Stimulated activated naive B cell treated with anti-CD40 and anti-IgM and Interleukin-4, amounts not matched to agents 10 μg/mL and 1 μg/mL and 100 μg/mL, for 72 hours (primary cell): ENCODE measurements at places on chromosomes 16 and 17.
A peak's percentile ranks its signal among the peaks of the same experiment; 100 is the strongest.

- DNase-seq = no peak
Measured at GRCh38 chr16:72055911-72056310, 1.6 kb downstream of the HP start.

- DNase-seq = no peak
Measured at GRCh38 chr17:72185564-72185963, 64.7 kb downstream of the SOX9 start.

DNA sequence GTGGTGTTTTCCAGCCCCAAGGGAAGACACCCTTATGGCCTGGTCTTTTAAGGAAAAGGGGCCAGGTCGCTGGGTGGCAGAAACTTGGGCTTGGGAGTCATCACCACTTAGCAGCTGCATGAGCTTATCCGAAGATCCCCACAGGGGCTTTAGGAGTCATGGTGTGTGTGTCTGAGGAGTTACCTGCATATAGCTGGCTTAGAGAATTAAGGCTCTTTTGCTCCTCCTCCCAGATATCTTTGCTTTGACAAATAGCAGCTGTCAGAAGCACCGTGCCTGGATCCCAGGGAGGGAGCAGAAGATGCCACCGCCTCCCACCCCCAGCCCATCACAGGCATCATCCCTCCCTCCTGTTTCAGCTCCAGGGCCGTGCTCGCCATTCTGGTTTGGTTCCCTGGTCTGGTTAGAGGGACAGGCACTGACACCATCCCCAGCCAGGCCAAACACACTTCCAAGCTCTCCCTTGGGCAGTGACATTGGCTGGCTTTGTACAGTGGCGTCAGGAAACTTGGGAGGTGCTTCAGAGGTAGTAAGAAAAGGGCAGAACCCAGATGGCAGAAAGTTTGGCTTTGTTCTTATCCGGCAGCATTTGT, 17.4 kb downstream of the LDHD start:
- DNase-seq = no peak

GRCh38 chr17:17722081-17722905, 41.0 kb downstream of the RAI1 start:
- DNase-seq = no peak

DNA sequence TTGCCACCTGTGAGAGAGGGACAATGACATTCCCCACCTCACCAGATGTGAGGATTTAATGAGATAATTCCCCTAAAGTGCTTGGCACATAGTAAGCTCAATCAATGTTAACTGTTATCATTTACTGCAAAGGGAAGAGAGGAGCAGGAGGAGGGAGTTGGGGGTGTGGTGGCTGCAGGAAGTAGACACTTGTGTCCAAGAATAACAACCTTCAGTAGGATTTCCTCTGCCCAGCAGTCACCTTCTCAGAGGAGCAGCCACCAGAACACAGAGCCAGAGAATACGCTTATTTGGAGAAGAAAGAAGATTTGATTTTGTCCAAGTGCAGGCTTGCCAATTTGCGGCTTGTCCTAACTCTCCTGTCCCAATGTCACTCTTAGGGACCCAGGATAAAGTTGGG, 10.2 kb downstream of the CBX4 start:
- DNase-seq = no peak

DNA sequence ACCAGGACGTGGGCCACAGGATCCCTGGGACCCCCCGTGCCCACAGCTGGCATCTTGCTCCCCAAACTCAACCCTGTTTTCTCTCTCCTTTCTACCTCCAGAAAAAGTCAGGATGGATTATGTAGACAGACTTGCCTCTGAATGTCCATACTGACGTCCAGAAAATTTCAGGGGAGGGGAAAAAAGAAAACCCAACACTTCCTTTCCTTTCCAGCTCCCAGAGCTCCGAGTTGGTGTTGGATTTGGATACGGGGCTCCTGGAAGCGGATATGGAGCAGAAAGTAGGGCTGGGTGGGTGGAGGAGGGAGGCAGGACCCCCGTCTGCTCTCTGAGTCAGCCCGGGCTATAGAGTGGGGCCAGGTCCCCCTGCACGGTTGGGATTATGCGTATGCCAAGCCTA, 70.2 kb downstream of the MRM3 start:
- no peak for DNase-seq

DNA sequence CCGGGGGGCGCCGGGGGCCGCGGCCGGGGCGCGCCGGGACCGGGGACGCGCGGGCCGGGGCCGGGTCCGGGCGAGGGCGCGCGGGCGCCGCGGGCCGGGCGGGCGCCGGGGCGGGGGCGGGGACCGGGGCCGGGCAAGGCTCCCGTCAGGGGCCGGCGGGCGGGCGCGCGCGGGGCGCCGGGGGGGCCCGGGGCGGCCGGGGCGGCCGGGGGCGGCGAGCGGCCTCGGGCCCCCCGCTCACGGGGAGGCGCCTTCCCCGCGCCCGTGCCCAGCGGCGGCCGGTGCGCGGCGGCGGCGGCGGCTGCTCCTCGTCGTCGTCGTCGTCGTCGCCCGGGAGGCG, 563 bp downstream of the ZCCHC14 start:
- no peak for DNase-seq

GRCh38 chr17:35088356-35088880, 24.9 kb upstream of the RFFL start:
- DNase-seq = no peak

GRCh38 chr16:48535831-48536613, 74.0 kb downstream of the N4BP1 start:
- peak; percentile 77 for DNase-seq

DNA sequence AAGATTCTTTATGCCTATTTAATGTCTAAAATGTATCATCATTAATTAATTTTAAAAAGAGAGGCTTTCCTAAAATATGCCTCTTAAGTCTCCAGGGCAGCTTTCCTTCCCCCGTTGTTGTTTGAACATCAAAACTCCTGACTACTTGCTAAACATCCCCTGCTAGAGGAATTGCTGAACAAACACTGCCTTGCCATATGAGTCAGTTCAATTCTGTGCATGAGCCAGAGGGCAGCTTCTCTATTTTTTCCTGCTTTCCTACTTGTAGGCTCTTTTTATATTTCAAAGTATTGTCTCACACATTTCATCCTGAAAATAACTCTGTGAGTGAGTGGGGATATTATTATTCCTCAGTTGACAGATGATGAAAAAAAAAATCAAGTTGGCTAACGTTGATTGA, 143.4 kb downstream of the HS3ST4 start:
- no peak for DNase-seq

- no peak for DNase-seq
Measured at GRCh38 chr17:66423056-66423955, 120.9 kb downstream of the PRKCA start.

GRCh38 chr16:745739-746138, 4.9 kb upstream of the CIAO3 start:
- DNase-seq = no peak

- DNase-seq = no peak
Measured at GRCh38 chr16:80366023-80366422, 174.8 kb upstream of the DYNLRB2 start.
